ENCODE measurements at places on chromosomes 1 and 21. TPM values are rescaled to one million over a fixed set of nuclear protein-coding genes. Genes with fewer than 3 reads are reported as not detected.

Gene HIPK1
- total RNA-seq: 31.6 TPM

Gene TCHHL1
- not detected for total RNA-seq

Gene ARTN
- total RNA-seq: not detected

Gene LCE3D
- not detected for total RNA-seq

Gene ZMYND12
- 0.12 TPM for total RNA-seq

Gene UTS2
- not detected for total RNA-seq

Gene PLA2G4A
- total RNA-seq: 24.9 TPM

Gene MYCL
- 6.3 TPM for total RNA-seq

Gene NPHP4
- total RNA-seq: 5.4 TPM

Gene SYPL2
- total RNA-seq: 2.0 TPM

Gene OR10Z1
- total RNA-seq: not detected

Gene DENND2D
- 7.3 TPM for total RNA-seq
